Choroid plexus epithelial cell (primary cell): ENCODE measurements at places on chromosomes 5 and 9.

- DNase-seq = peak; percentile 83
These were observed 4.5 kb downstream of the DBN1 start for GRCh38 chr5:177468685-177469628.

- peak; percentile 63 for DNase-seq
These were observed 5.5 kb downstream of the NR2F1 start for GRCh38 chr5:93588352-93589151.

GRCh38 chr9:36933676-36934215, 100.3 kb downstream of the PAX5 start:
- DNase-seq = no peak

GRCh38 chr9:3361116-3361515, 164.7 kb downstream of the RFX3 start:
- no peak for DNase-seq
